ENCODE measurements at places on chromosomes 1 and 21.

DNA sequence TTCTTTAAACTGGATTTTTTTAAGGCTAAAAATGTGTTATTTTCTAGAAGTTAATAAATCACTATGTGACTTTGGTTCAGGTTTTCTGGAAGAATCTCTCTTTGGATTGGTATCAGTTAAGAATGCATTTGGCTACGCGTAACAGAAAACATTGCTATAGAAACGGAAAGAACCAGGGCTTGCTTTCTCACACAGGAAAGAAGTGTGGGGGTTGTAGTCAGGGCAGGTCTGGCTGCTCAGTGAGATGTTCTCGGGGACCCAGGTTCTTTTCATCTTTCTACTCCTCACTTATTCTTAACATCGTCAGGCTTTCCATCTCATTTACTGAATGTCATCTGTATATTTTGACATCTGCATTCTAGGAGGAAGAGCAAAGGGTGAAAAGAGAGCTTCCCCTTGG, 191.4 kb downstream of the ZBTB18 start:
- DNase-seq = no peak

- no peak for DNase-seq
These were observed 86.3 kb downstream of the CAMK2N1 start for GRCh38 chr1:20399606-20400180.

DNA sequence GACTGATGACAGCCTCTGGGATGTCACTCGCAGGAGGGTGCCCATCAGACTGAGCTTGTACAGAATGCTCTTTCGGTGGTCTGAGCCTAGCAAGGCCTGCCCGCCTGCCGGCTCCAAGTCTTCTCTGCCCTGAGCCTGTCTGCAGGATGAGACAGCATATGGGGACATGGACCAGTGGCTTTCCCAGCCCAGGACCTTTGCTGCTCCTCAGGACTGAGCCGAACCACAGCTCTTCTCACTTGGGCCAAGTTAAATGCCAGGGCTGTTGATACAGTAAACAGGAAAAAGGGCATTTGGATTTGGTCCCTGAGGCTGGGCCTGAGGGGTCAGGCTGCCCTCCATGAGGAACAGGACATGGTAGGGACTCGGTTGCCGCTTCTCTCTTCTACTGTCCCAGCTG, 64.3 kb upstream of the EPS8L3 start:
- no peak for DNase-seq

DNA sequence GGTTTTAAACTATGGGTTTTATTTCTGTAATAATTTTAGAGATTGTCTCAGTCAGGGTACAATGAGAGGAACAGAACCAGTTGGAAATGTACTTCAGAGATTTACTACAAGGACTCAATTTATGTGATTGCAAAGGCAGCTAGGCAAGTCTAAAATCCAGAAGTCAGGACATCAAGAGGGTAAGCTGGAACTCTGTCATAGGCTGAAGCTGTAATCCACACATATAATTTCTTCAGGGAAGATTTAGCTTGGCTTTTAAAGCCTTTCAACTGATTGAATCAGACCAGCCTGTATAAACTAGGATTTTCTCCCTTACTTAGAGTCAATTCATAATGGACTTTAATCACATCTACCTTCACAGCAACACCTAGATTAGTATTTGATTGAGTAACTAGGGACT, 24.3 kb upstream of the LELP1 start:
- DNase-seq = no peak

DNA sequence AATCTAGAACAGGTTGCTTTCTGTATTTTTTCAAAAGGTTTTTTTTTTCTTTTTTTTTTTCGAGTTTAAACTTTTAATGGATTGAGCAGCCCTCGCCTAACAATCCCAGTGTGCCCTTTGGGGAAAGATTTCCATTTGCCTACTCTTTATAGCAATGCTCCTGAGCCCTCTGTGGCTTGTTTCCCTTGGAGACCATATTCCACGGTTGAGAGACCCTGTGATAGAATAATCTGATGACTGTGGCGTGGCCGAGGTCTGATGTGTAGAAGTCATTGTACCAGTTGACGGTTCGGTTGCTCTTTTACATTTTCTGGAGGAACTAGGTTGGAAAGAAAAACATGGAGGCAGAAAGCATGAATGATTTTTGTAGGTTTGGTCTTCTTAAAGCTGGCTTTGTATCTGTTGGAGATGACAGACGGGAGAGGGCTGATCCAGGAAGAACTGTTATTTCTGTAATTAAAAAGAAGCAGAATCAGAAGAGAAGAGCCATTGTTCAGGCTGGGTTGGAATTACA, 305.7 kb upstream of the NRIP1 start:
- DNase-seq = no peak

Data from stimulated activated CD4-positive, alpha-beta T cell treated with anti-CD3 and anti-CD28 coated beads, Interleukin-1b, Interleukin-23, amount 100 ng/mL, for 1 hour (primary cell).